ENCODE measurements at places on chromosomes 1 and 21.

GRCh38 chr1:246564839-246565750 is 966 bp downstream of the TFB2M start:
- no peak for DNase-seq

DNA sequence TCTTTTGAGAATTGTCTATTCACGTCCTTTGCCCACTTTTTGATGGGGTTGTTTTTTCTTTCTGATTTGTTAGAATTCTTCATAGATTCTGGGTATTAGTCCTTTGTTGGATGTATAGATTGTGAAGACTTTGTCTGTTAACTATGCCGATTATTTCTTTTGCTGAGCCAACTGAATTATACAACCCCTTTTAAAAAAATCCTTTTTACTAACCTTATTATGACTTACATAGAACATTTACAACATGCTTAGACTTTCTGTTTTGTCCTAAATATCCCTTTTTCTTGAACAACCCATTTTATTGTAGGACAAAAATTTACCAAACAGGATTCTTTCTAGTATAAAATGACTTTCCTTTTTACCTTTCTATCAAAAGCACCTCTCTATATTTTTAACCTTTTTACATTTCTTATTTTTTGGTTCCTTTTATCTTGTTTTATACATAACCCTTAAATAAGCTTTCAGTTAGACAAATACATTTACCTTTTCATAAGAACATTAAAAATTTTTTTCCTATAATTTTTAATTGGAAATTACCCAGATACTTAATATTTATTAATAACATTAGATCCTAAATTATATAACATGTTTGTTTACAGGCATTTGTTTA is 70.4 kb upstream of the TTLL7 start:
- DNase-seq = no peak

- DNase-seq = no peak
Observed at GRCh38 chr1:42318601-42319000, 16.4 kb downstream of the FOXJ3 start.

- no peak for DNase-seq
Observed at GRCh38 chr1:19140465-19140864, 69.6 kb downstream of the UBR4 start.

DNA sequence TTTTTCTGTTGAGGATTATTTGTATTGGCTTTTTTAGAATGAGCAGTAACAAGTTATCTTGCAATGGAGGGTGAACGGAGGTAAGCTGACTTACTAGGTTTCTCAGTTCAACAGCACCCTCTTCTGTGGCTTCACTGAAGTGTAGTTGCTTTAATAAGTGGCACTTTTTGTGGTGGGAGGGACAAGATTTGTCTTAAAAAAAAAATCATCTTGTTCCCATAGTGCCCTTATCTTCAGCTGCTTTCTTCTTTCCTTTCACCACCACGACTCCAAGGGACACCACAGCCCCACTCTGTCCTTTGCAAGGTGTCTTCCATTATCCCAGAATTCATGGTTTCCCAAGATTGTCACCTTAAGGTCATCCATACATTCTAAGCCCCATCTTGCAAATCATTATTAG is 92.9 kb downstream of the PIGK start:
- DNase-seq = no peak

- DNase-seq = no peak
Observed at GRCh38 chr1:204041803-204042505, 31.0 kb upstream of the SOX13 start.

DNA sequence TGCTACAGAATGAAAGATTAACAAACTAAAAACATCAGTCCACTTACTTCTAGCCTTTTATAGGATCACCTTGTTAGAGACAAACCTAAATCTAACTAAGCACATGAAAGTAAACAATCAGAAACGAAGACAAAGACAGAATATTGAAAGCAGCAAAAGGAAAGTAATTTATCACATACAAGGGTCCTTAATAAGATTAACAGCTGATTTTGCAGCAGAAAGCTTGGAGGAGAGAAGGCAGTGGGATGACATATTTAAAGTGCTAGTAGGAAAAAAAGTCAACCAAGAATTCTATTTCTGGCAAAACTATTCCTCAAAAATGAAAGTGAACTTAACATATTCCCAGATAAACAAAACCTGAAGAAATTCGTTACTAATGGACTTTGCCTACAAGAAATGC is 286.4 kb downstream of the RWDD3 start:
- no peak for DNase-seq

DNA sequence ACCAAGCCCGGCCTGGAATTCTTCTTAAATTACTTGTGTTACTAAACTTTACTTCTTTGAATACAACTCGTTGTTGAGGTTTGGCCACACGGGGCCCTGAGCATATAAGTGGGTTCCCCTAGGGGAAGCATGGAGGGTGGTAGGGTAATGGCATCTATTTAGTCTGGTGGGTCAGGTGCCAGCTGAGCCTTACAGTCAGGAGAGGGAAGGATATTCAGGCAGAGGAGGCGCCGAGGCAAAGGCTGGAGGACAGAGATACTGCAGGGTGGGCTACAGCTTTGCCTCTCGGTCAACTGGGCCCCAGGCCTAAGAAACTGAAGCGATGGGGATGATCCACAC is 424 bp upstream of the NECAP2 start:
- DNase-seq = no peak

GRCh38 chr1:56938646-56939045 is 27.2 kb downstream of the C8B start:
- no peak for DNase-seq
